AG09309 (cell line): ENCODE measurements at places on chromosomes 6 and 20.

GRCh38 chr20:49034070-49034732, 11.9 kb upstream of the CSE1L start:
- no peak for DNase-seq

DNA sequence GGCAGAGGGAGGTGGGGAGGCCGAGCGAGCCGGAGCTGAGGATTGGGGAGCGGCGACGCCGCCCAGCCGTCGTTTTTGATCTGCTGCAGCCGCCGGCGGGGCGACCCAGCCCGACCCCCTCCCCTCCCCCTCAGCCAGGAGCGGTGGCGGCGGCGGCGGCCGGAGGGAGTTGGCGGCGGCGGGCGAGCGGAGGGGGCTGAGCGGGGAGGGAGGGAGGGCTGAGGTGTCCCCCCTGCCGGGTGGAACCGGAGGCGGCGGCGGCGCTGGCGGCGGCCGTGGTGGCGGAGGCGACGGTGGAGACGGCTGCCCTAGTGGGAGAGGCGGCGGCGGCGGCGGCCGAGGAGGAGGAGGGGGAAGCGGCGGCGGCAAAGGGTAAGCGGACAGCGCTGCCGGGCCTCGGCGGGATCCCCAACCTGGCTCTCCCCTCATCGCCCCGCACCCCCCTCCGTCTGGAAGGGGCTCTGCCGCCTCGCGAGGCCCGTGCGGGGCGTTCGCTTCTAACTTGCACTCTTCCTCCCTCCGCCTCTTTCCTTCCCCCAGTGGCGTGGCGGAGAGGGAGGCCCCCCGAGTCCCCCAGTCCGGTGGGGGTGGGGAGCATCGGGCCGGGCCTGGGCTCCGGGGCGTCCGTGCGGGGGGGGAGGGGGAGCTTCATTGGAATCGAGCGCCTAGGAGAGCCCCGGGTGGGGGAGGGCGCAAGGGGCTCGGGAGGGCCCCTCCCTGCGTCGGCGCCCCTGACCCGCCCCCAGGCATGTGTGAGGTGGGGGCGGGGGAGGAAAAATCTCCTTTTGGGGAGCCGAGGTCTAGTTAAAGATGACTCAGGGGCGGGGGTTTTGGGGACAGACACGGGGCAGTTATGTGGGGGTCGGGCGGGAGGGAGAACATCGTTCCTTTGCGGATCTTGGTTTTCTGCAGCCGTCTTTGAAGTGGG, at the start of gene TAB2:
Gene TAB2, plus strand, starts transcription at position 69 of the 928 bp plus-strand sequence. CDS start 52,286 bp downstream, outside the sequence.
- no peak for DNase-seq

DNA sequence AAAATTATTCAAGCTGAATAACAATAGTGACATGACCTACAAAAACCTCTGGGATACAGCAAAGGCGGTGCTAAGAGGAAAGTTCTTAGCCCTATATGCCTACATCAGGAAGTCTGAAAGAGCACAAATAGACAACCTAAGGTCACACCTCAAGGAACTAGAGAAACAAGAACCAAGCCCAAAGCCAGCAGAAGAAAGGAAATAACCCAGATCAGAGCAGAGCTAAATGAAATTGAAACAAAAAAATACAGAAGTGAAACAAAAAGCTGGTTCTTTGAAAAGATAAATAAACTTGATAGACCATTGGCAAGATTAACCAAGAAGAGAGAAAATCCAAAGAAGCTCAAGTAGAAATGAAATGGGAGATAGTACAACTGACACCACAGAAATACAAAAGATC, 47.6 kb upstream of the NOTCH4 start:
- no peak for DNase-seq

GRCh38 chr20:33444797-33445560, 1.4 kb upstream of the SNTA1 start:
- no peak for DNase-seq

- DNase-seq = no peak
These were observed 331.5 kb upstream of the MAP3K7 start for GRCh38 chr6:90918361-90918760.

DNA sequence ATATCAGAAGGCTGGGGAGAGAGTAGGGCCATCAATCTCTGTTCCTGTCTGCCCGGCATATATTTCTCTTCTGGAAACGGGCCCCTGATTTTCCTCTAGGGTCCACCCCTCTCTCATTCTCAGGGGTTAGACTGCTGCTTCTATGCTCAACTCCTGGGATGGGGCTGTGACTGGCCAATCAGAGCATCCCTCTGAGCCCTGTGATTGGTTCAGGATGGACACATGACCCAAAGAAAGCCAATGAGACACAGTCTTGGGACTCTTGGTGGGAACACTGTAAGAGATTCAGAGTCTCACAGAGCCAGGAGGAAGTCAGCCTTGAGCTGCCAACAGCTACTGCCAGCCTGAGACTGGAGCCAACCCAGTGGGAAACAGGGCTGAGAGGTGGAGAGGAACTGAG, 31.0 kb upstream of the KCNB1 start:
- DNase-seq = no peak

GRCh38 chr20:20366876-20367574, 879 bp upstream of the INSM1 start:
- no peak for DNase-seq

DNA sequence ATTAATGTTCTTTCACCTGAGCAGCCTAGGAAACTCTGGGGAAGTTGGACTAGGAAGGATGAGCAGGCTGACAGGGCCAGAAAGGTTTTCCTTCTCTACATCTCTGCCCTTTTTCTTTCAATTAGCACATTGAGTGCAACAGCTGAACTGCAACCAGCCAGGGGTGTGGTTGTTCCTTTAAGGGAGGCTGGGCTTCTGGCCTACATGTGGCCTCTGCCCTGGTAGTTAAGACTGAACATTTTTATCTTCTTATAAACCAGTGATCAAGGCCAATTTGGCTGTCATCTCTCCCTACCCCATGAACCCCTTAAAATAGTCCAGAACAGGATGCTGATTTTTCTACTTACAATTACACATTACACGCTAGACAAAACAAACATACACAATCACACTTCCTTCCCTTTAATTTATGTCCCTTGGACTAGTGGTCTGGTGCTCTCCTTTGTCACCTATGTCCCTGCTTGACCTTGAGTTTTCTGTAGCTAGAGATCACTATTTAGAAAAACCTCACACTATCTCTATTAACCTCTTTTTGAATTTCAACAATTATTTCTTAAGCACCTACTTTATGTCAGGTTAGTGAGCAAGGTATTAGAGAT, 60.3 kb downstream of the RNF217 start:
- no peak for DNase-seq

DNA sequence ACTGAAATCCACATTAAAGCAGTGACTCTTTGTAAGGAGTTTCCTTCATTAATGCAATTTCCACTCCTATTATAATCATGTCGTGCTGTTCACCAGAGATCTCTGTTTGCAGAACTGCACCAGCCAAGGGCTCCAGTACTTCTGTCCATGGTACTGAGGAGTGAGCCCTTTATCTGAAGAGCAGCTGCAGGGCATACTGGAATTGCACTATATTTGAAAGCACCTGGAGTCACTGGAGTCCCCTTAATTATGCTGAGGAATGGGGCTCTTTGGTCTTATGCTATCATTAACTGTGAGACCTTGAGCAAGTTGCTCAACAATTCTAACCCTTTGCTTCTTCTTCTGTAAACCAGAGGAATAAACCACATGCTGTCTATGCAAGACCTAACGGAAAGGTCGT, 61.7 kb upstream of the NUP153 start:
- no peak for DNase-seq

GRCh38 chr6:54192993-54193392, 81.8 kb downstream of the MLIP start:
- no peak for DNase-seq
